ENCODE measurements at places on chromosomes 4 and X. TPM values are rescaled to one million over a fixed set of nuclear protein-coding genes. Genes with fewer than 3 reads are reported as not detected.

DNA sequence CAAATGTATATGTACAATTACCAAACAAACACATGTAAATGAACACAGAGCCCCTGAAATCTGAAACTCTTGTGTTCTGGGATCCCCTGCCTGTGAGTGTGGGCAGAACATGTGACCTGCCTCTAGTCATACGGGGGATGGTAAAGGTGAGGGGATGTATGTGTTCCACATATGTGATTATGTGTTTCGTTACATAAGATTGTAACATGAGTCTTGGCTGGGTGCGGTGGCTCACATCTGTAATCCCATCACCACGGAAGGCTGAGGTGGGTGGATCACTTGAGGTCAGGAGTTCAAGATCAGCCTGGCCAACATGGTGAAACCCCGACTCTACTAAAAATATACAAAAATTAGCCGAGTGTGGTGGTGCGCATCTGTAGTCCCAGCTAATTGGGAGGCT lies 37.1 kb upstream of the SLC2A9 start:
- DNase-seq = no peak

GRCh38 chr4:121690001-121690400 lies 6.8 kb downstream of the ANXA5 start:
- DNase-seq = peak; percentile 56

GRCh38 chr4:6372649-6373525 lies 99.5 kb downstream of the PPP2R2C start:
- peak; percentile 55 for DNase-seq

DNA sequence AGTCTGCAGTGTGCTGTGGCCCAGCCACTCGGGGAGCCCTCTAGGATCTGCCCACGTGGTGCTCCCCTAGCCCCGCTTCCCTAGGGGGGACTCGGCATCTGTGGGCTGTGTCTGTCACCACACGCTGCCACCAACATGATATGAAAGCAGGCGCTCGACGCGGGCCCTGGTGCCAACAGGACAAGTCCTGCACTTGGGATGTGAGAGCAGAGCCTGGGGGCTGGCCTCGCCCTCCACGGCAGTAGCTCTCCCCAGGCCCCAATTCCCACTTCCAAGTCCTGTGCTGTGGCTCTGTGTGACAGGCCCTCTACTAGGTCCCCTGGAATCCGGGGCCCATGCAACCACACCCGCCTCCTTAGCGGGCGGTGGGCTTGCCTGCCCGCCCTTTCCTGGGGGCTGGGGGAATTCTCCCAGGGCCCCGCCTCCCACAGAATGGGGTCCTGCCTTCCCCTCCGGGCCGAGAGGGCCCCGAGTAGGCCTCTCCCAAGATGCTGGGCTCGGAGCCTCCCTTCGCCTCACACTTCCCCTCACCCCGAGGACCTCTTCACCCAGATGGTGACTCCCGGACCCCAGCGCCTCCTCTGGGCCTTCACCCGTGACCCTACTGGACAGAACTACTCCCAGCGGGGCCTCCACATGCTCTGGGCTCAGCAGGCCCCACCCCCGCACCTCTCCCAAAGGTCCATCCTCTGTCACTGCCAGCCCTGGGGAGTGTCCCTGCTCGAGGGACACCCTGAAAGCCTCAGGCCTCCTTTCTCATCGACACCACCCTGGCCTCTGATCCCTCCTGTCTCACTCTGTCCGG lies 11.2 kb downstream of the LRPAP1 start:
- DNase-seq = no peak

- DNase-seq = no peak
These were observed 1.5 kb downstream of the RADX start for GRCh38 chrX:106613277-106613676.

DNA sequence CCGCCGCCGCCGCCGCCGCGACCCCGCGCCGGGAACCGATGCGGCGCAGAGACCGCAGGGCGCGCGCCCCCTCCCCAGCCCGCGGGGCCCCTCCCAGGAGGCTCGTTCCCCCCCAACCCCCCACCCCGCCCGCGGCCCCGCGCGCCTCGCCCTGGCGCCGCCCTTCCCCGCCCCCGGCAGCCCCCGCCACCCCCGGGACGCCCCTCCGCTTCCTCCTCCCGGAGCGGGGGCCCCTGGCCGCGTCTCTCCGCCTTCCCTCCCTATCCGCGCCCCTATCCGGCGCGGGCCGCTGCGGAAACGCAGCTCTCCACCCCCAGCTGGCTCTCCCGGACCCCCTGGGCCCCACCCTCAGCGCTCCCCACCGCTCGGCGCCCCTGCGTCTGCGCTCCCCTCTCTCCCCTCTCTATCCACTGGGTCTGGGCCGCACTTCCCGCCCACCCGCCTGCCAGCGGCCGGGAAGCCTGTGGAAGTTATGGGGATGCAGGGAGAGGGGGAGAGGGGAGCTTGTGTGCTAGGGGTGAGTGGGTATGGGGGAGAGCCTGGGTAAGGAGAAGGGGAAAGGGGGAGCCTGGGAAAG lies at the start of gene TMEM271:
TMEM271 (minus strand) TSS at position 51 of the 577 bp plus-strand sequence. CDS start 233 bp downstream, outside the sequence.
- no peak for DNase-seq

DNA sequence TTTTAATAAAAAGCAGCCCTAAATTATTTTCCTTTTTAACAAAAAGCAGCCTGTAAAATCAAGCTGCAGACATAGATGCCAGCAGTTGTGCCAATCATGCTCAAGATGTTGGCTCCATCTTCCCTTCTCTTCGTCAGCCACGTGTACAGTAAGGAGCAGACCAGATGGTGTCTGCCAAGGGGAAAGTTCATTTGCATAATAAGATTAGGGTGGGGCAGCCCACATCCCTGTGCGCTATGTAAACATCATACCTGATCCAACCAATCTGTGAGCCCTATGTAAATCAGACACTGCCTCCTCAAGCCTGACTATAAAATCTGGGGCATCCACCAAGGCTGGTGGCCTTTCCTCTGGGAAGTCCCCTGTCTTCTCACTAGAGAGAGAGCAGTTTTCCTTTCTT lies 23.1 kb upstream of the C1GALT1C1 start:
- peak; percentile 43 for DNase-seq

GRCh38 chr4:100879471-100879870 lies 361.6 kb upstream of the EMCN start:
- DNase-seq = no peak

DNA sequence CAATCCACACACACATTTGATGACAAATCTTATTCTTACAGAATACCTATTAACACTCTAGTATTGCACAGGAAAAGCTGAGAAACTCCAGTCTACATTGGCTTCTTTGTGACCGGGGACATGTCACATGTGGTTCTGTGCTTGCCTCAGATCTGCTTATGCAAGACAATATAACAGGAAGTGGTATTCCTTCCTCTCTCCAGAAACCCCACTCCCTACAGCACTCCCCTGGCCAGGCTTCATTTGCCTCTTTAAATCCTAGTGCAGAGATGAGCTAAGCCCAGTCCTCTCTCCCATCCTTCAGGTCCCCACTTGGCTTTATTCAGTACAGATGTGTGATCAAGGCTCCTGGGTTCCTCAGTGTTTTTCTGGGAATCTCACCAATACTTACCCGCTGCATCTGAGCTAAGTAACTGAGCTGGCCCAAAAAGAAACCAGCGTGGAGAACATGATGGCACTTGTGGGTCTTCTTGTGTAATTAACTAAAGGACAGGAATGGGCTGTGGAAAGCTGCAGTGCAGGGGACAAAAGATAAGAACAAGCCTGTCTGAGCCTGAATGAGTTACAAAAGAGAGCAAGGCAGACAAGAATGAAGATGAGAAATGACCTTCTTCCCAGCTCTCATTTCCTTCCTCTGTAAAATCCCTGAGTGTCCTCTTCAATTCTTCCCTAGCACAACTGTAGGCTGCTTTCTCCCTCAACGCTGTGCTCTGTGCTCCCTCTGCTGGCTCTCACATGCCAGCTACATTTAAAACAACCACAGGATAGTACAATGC lies 105.6 kb downstream of the HNRNPD start:
- peak; percentile 76 for DNase-seq

DNA sequence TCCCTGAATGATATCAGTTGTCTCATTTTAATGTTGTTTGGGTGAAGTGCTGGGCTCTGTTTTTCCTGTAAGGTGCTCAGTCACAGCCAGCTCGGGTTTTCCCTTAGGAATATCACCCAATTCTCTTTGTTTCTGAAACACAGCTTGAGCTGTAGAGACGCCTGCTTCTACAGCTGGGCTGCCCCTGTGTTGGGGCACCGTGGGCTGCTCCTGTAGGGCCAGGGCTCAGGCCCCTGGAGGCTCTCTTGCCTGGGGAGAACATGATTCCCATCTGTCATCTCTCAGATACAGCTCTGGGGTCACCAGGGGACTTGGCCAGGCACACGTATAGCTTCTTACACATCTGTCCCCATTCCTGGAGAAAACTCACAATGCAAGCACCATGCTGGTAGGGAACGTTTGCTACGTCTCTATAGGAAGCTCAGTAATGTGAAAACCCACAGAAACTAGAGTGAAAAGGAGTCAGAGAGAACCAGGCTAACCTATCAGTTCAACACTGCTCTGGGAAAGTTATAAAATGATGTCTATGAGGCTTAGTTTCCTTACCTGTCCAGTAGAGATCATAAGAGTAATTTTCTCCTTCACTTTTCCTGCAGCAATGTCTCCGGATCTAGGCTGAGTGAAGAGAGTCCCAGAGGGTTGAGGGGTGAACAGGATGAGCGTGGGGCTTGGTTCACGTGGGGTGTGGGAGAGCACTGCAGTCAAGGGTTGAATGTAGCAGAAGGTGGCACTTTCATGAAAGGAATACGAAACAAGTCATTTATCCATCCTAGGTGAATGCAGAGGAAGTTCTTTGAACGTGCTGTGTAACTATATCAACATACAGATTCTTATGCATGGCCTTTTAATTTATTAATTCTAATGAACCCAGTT lies 14.5 kb downstream of the FHDC1 start:
- no peak for DNase-seq

DNA sequence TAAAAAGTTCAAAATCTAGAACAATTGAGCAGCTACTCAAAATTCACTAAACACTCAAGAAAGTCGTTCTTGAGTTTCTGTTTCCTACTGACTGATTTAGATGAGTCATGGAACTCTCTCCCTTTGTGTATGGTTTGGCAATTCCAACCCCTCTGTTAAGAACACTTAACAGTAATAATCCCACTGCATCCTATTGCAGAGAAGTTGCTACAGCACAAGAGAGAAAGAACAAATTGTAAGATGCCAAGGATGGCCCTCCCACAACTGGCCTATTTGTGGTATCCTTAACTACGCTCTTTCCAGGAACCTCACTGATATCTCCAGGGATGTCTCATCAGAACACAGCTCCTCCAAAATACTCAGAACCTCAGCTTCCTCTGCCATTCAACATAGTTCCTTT lies 701.8 kb upstream of the TENM3 start:
- peak; percentile 45 for DNase-seq

DNA sequence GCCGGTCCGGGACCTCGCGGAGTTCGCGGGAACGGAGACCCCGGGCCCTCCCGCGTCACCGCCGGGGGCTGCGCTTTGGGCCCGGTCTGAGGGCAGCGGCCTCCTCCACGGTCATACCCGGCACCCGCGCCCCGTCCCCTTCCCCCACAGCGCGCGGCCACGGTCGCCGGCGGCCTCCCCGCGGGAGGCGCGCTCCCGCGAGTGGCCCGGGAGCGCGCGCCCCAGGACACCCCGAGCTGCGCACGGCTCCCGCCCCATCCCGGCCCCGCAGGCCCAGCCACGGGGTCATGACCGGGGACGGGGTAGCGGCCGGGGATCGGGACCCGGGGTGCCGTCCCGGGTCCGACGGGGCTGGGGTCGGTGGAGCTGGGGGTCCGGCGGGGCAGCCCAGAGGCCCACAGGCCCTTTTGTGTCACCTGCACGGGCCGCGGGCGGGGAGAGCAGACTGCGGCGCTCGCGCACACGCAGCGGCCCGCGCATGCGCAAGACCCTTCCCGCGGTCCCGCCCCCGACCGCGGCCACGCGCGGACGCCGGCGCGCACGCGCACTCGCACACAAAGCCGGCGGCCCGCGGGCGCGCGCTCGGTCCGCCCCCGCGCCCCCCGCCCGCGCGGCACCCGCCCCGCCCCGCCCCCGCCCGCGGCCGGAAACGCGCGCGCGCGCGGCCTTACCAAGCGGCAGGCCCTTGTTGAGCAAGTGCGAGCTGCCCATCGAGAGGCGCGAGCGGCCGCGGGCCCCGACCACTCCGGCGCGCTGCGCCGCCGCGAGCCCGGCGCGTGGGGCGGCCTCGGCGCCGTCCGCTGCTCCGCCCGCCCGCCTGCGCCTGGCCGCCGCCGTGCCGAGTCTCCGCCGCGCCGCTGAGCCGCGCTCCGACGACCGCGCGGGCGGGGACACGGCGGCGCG lies at the start of gene CTBP1:
CTBP1 (minus strand) TSS at position 886 of the 903 bp plus-strand sequence. CDS start 7,799 bp downstream, outside the sequence.
- peak; percentile 73 for DNase-seq

- DNase-seq = no peak
These were observed 40.3 kb downstream of the PPP3CA start for GRCh38 chr4:101306764-101307615.

GRCh38 chrX:103704863-103705262 lies 5.8 kb upstream of the TMEM31 start:
- no peak for DNase-seq

DNA sequence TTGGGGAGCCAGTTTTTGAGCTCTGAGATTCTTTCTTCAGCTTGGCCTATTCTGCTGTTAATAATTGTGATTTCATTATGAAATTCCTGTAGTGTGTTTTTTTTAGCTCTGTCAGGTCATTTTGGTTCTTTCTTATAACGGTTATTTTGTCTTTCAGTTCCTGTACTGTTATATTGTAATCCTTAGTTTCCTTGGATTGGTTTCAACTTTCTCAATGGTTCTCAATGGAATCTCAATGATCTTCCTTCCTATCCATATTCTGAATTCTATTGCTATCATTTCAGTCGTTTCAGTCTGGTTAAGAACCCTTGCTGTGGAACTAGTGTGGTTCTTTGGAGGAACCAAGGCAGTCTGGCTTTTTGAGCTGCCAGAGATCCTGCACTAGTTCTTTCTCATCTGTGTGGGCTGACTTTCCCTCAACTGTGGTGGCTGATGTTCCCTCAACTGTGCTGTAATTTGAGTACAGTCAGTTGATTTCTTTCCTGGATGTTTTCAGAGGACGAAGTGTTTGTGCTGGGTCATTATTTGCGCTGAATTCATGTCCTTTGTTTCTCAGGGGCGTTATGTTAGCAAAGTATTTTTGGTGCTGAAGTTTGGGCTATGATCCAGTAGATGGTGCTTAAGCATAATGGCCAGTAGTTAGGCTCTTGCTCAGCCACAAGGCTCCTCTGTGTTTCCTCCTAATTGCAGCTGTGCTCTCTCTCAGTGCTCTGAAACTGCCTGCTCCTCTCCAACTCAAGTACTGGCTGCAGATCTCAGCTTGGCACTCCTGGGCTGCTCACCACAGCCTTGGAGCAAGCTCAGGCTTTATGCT lies 27.5 kb downstream of the ENPEP start:
- no peak for DNase-seq

- no peak for DNase-seq
These were observed 82.5 kb downstream of the BMP3 start for GRCh38 chr4:81113024-81113423.

Gene IL21
- not detected for total RNA-seq

Gene FGG
- total RNA-seq = 3.2 TPM

Gene PLK4
- total RNA-seq = 8.9 TPM

Gene PARM1
- 1.4 TPM for total RNA-seq

Gene EGFL6
- total RNA-seq = not detected

Gene BGN
- total RNA-seq = 1.4 TPM

Gene SYTL4
- 1.9 TPM for total RNA-seq

Gene PIR
- total RNA-seq = 10.3 TPM

Gene SPRY1
- total RNA-seq = 4.3 TPM

Gene CRMP1
- not detected for total RNA-seq

Gene USP17L27
- total RNA-seq = not detected
